MCF 10A (cell line): ENCODE measurements at places on chromosomes 4 and X. TPM values are rescaled to one million over a fixed set of nuclear protein-coding genes. Genes with fewer than 3 reads are reported as not detected.

The AMOT gene
- 0.09 TPM in 1 of 2 replicates, not detected in the other for total RNA-seq

GRCh38 chr4:256492-256891 is 48.8 kb downstream of the ZNF732 start:
- no peak for DNase-seq

DNA sequence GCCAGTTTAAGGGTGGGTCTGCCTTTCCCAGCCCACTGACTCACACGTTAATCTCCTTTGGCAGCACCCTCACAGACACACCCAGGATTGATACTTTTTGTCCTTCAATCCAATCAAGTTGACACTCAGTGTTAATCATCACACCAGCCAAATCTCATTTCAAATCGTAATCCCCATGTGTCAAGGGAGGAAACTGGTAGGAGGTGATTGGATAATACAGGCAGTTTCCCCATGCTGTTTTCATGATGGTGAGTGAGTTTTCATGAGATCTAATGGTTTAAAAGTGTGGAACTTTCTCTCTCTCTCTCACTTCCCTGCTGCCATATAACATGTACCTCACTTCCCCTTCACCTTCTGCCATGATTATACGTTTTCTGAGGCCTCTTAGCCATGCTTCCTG is 647.2 kb upstream of the FRG1 start:
- DNase-seq: peak; percentile 30

GRCh38 chr4:162700358-162700757 is 466.3 kb downstream of the NAF1 start:
- DNase-seq: no peak

GRCh38 chr4:145061318-145061920 is 36.6 kb downstream of the ANAPC10 start:
- DNase-seq: peak; percentile 60

The FRMPD4 gene
- not detected in 2 replicates for total RNA-seq

GRCh38 chrX:20500171-20500865 is 233.6 kb upstream of the RPS6KA3 start:
- no peak for DNase-seq

DNA sequence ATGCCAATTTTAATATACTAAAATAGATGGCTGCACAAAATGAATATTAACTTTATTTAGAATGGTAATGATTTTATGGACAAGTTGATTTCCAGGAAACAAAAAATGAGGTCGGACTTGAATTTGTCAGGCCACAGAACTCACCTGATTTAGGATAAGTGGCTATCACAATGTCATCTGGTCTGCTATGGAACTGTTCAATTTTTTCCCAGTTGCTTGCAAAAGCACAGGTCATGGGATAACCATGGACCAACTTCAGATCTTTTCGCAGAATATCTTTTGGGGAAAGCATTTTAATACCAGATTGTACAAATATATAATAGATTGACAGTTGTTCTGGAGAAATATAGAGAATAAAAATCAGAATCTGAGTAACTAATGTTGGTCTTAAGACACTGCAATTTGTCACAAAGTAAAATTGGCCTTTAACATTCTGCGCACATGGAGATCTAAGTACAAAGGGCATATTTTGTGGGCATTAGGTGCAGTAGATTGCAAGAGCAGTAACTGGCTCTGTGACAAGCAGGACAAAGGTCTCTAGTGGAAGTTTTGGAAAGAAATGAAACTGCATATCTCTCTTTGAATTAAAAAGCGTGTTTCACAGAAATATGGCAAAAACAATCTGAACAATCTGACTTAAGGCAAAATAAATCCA is 5.4 kb downstream of the SULT1B1 start:
- no peak for DNase-seq

The AFF2 gene
- total RNA-seq: 0.19 and 0.42 TPM in 2 replicates

DNA sequence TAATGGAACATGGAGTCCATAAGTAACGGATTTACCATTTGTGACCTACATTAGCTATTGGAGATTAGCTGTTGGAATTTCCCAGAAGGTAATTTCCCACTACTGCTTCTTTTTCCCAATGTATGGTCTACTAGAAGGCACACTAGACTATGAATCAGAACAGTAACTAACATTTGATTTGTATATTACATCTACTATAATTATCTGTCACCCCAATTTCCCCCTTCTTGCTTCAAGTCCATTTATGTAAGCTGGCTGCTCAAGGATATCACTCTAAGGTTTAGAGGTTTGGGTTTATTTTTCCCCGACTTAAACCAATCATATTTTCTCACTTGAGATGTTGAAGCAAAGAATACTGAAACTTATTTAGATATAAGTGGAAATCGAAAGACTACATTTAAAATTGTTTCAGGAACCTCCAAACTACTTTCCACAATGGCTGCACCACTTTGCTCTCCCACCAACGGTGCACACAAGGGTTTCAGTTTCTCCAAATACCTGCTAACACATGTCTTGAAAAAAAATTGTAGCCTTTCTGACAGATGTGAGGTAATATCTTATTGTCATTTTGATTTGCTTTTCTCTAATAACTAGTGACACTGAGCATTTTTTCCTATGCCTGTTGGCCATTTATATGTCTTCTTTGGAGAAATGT is 33.3 kb upstream of the H2AZ1 start:
- no peak for DNase-seq

DNA sequence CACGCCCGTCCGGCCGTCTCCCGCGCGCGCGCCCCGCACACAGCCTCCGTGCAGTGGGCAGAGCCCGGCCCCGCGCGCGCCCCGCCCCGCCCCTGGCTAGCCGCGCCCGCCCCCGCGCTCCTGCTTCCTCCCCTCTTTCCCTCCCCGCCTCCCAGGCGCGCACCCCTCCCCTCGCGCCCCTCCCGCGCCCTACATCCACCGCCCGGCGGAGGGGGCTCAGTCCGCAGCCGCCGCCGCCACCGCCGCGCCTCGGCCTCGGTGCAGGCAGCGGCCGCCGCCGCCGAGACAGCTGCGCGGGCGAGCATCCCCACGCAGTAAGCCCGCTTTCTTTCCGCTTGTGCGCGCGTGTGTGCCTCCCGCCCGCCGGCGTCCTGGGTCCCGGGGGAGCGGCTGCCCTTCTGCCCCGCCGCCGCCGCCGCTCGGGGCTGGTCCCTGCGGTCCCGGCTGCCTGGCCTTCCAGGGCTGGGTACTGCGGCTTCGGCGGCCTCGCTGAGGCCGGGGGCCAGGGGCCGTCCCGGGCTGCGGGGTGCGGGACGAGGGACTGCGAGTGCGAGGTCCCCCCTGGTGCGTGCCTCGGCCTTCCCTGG is at the start of gene FHL1:
Gene FHL1 (plus strand): TSS at position 219 of the 587 bp plus-strand sequence.
- DNase-seq: peak; percentile 17

- DNase-seq: no peak
Measured at GRCh38 chr4:109128589-109128988, 173.9 kb downstream of the COL25A1 start.

The ODAPH gene
- not detected in 2 replicates for total RNA-seq

The HSPA4L gene
- 45.9 and 68.9 TPM in 2 replicates for total RNA-seq

DNA sequence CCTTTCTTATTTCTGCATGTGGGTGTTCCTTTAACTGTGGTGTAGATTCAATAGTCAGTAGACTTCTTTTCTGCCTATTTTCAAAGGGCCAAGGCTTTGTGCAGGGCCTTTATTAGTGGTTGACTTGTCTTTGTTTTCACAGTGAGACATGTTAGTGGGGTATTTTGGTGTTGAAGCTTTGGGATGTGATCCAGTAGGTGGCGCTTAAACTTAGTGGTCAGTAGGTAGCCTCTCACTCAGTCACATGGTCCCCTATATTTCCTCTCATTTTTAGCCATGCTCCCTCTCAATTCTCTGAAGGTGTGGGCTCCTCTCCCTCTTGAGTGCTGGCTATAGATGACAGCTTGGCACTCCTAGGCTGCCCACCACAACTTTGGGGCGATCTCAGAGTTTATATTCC is 23.4 kb upstream of the SLC10A7 start:
- DNase-seq: peak; percentile 62

- no peak for DNase-seq
Measured at GRCh38 chr4:6914448-6914847, 4.8 kb downstream of the TBC1D14 start.

DNA sequence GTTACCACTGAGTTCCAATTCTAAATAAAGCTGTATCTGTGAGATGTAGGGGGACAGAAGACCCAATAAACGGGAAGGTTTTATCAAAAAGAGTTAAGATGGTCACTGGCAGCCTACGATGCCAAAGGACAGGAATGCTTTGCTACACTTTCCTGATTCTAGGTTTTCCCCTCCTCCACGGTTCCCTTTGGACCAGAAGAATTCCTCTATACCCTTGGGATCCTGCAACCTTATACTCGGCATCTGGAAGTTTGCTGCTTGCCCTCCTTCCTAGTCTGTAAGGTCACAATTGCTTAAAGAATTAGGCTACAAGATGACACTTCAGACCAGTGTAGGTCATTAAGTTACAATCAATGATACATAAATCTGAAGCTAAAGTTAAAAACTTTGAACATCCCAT is 64.3 kb downstream of the SCML2 start:
- DNase-seq: no peak

The PSAPL1 gene
- total RNA-seq: not detected in 2 replicates

The COQ2 gene
- total RNA-seq: 18.0 and 27.8 TPM in 2 replicates

- peak; percentile 62 for DNase-seq
Measured at GRCh38 chrX:134670134-134670924, 12.1 kb upstream of the PLAC1 start.

GRCh38 chr4:22021106-22021505 is 72.5 kb upstream of the KCNIP4 start:
- DNase-seq: no peak

DNA sequence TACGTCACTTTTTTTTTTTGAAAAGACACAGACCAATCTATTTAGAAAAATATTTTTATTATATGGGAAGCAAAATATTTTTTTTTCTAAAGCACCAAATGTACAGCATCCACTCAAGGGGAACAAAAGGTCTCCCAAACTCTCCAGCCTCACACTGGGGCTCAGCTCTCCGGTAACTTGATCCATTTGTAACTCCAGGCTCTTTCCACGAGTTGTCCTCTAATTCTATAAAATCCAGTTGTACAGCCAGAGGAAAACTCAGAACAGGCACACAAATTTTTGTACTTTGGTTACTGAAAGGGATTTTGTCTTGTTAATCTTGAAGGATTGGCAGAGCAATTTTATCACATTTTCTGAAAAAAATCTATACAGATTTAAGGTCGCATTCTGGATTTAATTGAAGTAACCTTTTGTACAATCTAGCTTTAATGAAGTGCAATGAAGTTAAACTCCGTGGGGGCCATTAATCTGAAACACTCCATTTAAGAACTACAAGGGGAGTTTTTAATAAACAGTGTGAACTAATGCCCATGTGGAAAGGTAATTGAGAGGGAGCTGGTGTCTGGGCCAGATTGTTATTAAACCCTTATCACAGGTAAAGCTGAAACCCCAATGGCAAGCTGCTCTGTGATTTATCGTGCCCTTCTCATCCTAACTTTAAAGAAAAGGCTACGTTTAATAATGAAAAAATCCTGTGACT is 161.2 kb upstream of the FRG1 start:
- DNase-seq: no peak

- DNase-seq: peak; percentile 71
Measured at GRCh38 chr4:5912614-5913019, 19.7 kb upstream of the CRMP1 start.

- peak; percentile 85 for DNase-seq
Measured at GRCh38 chr4:1329408-1330371, 17.3 kb upstream of the UVSSA start.

DNA sequence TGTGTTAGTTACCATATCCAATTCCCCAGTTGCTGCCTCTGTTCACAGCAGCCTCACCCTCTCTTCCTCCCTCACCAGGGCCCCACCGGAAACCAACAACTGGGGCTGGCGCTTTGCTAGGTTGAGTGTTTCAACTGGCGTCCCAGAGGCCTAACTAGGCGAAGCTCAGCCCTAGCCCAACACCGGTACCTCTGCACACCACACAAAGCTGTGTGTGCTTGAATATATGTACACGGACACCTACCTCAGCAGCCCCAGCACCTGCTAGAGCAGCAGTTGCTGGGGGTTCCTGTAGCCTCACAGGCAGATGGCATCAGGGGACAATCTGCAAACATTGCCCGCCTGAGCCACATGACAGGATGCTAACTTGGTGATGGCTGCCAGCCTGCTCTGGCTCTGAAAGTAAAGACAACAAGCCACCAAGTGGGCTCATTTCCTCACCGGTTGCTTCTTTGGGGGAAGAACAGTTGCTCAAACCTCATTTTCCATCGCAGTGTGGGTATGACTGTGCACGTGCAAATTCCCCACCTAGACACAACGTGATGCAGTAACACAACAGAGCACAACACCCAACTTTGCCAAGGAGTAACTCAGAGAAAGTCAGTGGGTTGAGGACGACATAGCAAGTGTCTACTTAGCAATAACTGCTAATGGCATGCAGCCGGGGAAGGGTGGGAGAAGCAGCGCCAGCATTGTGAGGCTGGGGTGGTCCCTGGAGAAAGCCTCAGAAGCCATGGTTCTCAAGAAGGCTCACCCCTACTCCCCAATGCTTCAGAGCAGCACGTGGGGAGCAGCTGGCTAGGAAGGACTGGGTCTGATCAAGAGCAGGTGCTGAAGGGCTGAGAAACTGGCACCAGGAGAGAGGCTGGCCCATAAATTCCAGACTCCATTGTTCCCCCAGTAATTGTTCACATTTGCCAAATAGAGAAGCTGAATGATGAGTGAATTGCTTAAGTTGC is 139.5 kb downstream of the SH3KBP1 start:
- DNase-seq: no peak

DNA sequence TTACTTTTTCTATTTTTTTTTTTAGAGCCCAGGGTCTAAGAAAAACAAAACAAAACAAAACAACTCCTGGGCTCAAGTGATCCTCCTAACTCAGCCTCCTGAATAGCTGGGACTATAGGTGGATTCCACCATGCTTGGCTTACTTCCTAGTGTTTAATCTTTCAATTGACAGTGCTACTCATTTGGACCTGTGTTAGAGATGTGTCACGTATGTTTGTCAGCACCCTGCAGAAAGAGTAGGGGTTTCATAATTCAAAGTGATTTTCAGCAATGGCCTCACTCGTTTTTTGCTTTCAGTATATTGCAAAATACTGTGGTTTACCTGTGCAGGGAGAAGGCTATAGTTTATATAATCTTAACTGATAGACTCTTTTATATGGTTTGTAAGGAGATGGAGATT is 71.6 kb upstream of the TEX13D start:
- no peak for DNase-seq

GRCh38 chr4:3122081-3122563 is 47.6 kb downstream of the HTT start:
- DNase-seq: no peak

GRCh38 chr4:159298502-159298901 is 195.6 kb downstream of the RAPGEF2 start:
- peak; percentile 67 for DNase-seq

GRCh38 chr4:129429581-129430320 is 333.8 kb downstream of the C4orf33 start:
- DNase-seq: no peak

The UGT2A1 gene
- not detected in 2 replicates for total RNA-seq

The ABLIM2 gene
- total RNA-seq: 5.3 and 5.4 TPM in 2 replicates

- DNase-seq: peak; percentile 8
Measured at GRCh38 chrX:48695925-48696300, 621 bp upstream of the SUV39H1 start.

- peak; percentile 89 for DNase-seq
Measured at GRCh38 chr4:140186651-140187315, 32.8 kb upstream of the MAML3 start.
